ENCODE measurements at places on chromosomes 7 and 10.

DNA sequence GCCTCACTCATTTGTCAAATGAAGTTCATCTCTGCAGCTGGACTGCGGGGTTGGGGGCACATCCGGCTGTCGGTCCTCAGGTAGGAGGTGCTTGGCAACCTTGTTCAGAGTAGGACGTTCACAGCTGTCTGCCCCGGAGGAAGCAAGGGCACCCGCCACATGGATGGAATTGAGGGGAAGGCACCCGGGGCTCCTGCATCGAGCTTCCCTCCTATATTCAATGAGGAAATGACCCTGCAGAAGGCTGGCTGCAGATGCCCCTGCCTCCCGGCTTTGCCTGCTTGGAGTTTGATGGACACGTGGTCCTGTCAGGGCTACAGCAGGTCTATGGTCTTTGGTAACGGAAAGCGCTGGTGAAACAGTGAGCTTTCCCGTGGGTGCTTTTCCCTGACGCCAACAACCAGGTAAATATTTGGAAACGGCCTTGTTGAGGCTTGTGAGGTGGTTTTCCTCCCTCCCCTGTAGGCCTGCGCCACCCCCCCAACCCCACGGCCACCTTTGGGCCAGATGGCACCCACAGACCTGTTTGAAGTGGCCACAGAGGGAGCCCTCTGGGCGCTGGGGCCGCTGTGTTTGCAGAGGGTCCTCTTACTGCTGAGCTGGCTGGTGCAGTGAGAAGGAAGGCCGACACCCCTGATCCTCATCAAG, 32.9 kb downstream of the HTRA1 start:
- DNase-seq: no peak

DNA sequence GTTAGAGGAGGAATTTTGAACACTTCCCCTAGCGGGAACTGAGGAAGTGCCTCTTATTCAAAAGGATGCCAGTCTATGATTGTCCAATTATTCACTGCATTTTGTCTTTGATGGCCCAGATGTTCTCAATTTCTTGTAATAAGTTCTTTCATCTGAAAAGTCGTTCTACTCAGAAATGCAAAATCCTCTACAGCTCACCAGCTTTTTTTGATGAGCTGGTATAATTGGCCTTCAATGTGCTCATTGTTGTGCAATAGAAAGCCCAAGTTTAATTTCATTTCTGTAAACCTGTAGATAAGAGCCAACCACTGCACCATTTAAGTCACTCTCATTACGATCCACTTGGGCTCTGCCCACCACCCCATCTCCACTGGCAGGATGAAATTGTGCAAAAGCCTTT, 978.7 kb upstream of the AUTS2 start:
- no peak for DNase-seq

GRCh38 chr10:115861864-115862263, 411.1 kb downstream of the GFRA1 start:
- no peak for DNase-seq

GRCh38 chr7:16524332-16524731, 2.3 kb upstream of the LRRC72 start:
- no peak for DNase-seq

DNA sequence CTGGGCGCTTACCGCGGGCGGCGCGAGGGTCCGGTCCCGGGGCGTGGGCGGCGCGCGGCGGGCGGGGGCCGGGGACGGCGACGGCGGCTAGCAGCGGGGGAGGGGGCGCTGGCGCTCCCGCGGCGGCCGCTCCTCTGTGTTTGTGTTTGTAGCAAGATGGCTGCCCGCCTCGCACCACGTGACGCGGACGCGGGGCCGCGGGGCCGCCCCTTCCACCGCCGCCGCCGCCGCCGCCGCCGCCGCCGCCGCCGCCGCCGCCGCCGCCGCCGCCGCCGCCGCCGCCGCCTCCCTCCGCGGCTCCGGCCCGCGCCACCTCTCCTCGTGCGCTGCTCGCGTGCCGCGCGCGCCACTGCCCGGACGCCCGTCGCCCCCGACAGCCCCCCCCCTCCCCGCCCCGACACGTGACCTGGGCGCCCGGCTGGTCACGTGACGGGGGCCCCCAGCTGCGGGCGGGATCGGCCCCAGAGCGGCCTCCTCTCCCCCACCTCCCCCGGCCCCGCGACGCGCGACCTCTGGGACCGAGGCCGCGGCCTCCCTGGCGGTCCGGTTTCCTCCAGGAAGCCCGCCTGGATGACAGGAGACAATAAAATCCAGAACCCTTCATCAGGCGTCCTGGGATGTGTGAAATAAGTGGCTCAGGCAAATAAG, at the start of gene GIGYF1:
TSS of gene GIGYF1 (minus strand) at position 153 of the 648 bp plus-strand sequence. CDS start 6,012 bp downstream, outside the sequence.
- DNase-seq: no peak

GRCh38 chr7:50397320-50397970, 52.7 kb downstream of the FIGNL1 start:
- no peak for DNase-seq

GRCh38 chr7:147245274-147245673, 1128.7 kb downstream of the CNTNAP2 start:
- no peak for DNase-seq

- no peak for DNase-seq
Measured at GRCh38 chr10:89543841-89544240, 8.4 kb upstream of the SLC16A12 start.

DNA sequence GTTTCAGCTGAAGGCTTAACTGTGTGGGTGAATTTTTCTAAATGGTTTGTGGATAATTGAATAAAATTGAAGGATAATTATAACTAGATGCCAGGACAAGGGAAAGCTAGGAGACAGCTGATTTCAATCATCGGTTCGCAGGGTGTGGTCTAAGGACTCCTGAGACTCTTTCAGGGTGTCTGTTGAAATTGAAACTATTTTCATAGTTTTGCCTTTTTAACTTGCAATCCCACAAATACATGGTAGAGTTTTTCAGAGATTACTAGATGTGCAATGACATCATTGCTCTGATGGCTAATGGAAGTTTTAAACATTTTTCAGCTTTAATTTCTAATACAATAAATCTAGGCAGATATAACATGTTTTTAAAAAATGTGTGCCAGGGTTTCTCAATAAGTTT, 18.5 kb downstream of the TRUB1 start:
- DNase-seq: no peak

DNA sequence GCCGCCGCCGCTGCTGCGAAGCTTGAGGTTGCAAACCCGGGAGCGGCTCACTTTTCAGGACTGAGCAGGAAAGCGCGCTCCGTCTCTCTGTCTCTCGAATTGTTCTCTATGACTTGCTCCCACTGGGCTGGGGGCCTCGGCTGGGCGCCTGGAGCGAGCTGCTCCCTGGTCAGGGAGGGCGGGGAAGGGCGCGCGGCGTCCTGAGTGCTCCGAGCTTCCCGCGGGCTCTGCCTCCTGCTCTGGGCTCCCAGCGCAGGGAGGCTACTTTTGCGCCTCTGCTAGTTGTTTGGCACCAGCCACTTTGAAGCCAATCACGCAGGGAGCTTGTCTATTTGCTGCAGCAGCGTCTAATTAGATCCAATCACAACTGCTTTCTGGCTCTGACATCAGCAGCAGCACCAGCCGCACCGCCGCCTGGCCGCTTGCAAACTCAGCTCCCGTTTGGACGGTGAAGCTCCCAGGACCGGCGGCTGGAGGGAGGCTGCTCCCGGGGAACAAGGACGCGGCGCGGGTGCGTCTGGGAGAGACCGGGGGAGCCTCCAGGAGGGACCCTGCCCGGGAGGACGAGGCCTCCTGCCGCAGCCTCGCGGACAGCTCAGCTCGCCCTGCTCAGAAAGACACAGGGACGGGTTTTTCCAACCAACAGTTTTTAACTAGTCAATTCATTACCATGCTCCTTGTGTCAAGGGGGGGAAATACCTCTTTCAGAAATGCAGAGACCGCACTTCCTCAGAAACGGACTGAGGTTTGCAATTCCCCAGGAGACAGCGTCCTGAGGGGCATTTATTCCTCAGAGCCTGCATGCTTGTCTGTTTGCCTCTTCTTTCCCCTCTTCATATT, at the start of gene ADARB2:
TSS of gene ADARB2 (minus strand) at position 304 of the 840 bp plus-strand sequence.
- no peak for DNase-seq

- DNase-seq: no peak
Measured at GRCh38 chr10:61284222-61284890, 168.8 kb downstream of the TMEM26 start.

DNA sequence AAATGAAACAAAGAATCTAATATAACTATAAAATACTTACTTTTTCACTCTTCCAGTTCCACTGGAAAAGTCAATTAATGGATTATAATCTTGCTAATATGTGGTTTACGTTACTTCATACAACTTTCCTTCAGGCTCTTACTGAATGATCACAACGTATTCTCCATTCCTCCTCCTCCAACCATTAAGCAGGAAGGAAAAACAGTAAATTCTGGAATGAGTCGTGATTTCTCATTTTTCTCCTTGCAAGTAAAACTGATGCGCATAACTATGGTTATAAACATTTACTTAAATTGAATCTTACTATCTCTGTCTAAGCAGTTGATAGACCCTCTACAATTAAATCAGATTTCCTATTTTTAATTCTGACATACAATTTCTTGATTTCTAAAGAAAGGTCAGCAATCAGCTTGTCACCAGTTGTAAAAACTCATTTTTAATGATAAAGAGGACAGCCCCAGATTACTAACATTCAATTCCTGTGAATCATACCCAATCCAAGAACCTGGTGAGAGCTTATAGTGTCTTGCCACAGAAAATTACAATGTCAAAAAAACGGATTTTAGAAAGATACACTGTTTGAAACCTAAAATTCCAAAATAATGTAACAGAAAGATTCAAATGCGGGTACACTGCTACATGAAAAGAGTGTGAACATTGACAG, 64.3 kb downstream of the EZH2 start:
- DNase-seq: no peak

- DNase-seq: no peak
Measured at GRCh38 chr7:152414779-152415178, 21.0 kb downstream of the KMT2C start.

DNA sequence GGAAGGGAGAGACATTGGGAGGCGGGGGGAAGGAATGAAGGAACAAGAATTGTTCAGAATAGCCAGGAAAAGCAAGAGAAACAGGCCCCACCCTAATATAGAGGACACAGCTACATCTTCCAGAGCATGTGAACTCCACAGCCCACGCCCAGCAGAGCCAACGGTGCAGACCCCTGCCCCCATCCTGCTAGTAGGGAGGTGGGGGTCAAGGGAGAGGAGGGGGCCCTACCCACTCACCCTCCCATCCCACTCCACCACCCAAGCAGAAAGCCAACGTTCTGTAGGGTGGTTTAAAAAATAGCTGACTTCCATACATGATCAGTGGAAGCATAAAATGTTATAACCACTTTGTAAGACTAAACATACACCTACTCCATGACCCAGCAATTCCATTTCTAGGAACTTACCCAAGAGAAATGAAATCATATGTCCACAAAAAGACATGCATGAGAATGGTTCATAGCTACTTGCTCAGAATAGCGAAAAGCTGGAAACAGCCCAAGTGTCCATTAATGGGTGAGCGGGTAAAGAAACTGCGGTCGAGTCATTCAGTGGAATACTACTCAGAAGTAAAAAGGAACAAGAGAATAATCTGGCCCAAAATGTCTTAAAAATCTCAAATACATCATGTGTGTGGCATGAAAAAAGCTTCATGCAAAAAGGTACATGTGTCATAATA, 31.8 kb downstream of the CTBP2 start:
- DNase-seq: no peak

DNA sequence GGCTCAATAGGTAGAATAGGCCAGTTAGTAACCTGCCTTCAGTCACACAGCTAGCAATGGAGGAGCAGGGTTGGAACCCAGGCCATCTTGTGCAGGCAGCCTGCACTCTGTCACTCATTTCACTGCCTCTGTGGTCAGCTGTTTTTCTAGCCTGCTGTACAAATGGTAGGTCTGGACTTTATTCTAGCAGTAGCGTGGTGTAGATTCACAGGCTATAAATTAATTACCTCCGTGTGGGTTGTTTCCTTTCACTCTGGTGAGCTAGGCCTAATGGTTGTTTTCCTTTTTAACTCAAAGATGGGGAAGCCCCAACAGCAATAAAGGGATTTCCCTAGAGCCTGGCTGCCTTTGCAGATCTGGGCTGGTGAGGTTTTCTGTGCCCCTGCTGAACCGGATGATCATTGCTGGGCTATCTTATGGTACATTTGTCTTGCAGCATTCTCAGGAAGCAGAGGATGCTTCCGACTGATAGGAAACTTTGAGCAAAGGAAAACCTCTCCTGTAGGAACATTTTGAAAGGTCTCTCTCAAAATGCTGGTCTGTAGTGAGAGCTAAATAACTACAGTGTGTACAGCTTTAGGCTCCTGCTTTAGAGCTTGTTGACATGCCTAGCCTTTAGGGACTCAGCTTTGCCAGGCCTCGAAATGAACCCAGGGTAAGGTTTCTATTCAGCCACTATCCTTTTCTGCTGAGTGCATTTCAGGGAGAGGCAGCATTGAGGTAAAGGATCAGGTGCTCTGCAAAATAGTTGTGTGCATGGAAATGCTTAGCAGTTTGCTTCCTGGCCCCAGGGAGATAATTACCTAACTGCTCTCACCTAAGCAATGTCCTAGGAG, 157.4 kb downstream of the ST7 start:
- DNase-seq: no peak

DNA sequence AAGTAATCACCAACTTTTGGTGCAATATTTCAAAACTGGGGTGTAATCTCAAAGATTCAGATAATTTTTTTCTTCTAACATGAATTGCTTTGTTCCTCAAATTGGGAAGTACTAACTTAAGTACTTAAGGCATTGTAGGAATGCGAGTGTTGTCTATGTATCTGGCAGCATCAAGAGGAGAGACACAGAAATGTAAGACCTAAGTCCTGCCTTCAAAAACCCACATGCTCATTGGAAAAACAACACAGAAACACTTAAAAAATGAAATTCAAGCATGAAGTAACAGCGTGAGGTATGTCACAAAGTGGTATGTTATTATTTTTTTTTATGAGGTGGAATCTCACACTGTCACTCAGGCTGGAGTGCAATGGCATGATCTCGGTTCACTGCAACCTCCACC, 288.5 kb downstream of the ZEB1 start:
- no peak for DNase-seq

DNA sequence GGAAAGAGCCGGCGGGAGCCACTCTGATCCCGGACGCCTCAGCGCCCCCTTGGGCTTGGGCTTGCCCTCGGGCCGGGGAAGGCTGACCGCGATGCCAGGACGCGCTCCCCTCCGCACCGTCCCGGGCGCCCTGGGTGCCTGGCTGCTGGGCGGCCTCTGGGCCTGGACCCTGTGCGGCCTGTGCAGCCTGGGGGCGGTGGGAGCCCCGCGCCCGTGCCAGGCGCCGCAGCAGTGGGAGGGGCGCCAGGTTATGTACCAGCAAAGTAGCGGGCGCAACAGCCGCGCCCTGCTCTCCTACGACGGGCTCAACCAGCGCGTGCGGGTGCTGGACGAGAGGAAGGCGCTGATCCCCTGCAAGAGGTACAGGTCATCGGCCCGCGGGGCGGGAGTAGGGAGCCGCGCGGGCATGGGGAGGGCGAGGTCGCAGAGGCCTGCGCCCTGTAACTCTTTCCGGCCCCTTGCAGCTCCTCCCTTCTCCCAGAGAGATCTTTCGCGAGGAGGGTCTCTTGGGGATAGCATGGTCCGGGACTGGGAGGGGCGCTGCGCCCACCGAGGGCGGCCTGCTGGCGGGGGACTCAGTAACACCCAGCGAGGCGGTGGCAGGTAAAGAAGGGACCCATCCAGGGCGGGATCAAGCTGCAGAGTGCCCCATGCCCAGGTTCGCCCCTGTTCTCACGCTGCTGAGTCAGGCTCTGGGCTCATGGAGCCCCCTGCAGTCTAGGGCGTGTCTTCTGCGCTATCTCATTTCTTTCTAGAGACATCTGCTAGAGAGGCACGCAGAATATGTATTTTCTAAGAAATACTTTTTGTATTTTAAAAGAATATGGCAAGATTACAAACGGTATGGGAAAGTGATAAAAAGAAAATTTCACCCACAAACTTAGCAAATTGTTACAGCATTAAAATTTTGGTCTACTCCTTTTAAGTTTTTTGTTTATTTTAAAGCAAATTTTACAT, 687 bp downstream of the EPDR1 start:
- no peak for DNase-seq
